ENCODE measurements at places on chromosomes 16 and 17. TPM values are rescaled to one million over a fixed set of nuclear protein-coding genes. Genes with fewer than 3 reads are reported as not detected.

MEIOC gene
- total RNA-seq, result not detected

- peak overlapping the region; percentile 2 for H3K4me3 ChIP-seq
- H3K4me1 ChIP-seq, result peaks cover 55% of the 10 kb centered on the region
- H3K27ac ChIP-seq, result peak overlapping the region; percentile 55
- no peaks in the 10 kb centered on the region for H3K27me3 ChIP-seq
- H3K36me3 ChIP-seq, result peaks cover 30% of the 10 kb centered on the region
- peak; percentile 54 for DNase-seq
These were observed 2.2 kb downstream of the WDR81 start for GRCh38 chr17:1726626-1727257.

DNA sequence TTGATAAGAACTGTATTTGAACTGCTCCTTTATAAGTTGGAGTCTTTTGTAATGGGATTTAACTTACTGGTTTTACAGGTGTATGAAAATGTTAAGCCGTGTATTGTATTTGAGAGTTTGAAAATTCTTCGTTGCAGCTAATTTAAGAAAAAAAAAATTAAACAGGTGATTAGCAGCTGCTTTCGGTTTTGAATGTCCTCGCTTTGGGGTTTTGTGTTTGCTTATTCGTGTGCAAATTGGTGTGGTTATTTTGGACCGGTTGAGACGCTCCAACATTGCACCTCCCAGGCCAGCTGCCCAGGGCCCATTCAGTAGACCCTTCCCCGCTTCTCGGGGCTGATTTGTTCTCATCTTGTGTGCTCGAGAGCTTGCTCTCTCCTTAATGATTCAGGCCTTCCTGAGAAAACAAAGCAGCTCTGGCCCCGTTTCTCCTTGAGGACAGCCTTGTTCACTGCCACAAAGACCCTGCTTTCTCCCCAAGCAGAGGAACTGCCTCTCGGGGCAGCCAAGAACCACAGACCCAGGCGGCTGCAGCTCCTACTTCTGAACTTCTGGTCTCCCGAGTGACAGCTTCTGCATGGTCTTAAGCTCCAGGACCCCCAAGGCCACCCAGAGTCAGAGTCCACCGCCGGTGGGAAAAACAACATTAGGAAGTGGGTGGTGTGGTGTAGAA, 100.5 kb downstream of the MSI2 start:
- peak overlapping the region; percentile 40 for H3K4me3 ChIP-seq
- H3K27me3 ChIP-seq, result no peaks in the 10 kb centered on the region
- no peak for DNase-seq
- H3K27ac ChIP-seq, result peak overlapping the region; percentile 82

CTRB2 gene
- not detected for total RNA-seq

DNA sequence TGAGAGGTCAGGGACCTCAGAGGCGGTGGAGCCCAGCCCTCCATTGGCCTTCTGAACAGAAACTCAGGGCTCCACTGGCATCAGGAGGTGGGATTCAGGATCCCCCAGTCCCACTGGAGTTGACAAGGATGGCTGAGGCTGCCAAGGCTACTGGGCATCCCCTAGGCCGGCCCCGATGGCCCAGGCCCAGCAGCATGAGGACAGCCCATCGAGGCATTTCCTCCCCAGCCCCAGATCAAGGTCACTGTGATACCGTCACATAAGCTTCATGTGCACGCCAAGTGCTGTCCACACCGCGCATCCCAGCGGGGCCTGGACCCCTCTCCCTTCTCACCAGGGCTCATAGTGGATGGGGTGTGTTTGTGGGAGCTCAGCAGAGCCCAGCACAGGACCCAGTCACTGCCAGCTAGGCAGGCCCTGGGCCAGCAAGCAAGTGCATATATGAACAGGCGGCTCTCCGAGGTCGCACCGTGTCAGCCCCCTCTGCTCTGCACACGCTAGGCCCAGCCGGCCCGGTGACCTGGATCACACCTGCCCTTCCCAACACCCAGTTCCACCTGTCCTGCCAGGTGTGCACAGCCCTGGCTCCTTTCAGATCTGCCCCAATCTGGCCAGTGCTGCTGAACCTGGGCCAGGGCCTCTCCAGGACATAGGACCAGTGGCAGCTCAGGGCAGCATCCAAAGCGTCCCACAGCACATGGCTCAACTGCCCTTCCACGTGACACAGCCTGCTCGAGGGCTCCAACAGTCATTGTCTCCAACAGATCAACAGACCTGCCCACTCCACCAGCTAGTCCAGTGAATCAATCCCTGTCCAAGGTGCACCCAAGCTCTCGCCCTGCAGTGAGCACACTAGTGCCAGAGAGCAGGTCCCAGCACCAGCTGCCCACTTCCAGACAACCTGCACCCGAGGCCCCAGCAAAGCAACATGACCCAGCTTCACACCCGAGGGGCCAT, 32.8 kb upstream of the RASD1 start:
- no peak overlapping the region for H3K4me3 ChIP-seq
- peak overlapping the region; percentile 3 for H3K27ac ChIP-seq
- no peaks in the 10 kb centered on the region for H3K27me3 ChIP-seq
- peak; percentile 13 for DNase-seq
- H3K4me1 ChIP-seq, result peaks cover 17% of the 10 kb centered on the region

- no peaks in the 10 kb centered on the region for H3K36me3 ChIP-seq
- H3K27ac ChIP-seq, result no peak overlapping the region
- peaks cover 4% of the 10 kb centered on the region for H3K4me1 ChIP-seq
- H3K4me3 ChIP-seq, result peak overlapping the region; percentile 36
- H3K27me3 ChIP-seq, result no peaks in the 10 kb centered on the region
- DNase-seq, result peak; percentile 63
These were observed 10.4 kb upstream of the CHMP6 start for GRCh38 chr17:80981062-80981902.

GRCh38 chr16:17984810-17985209, 351.7 kb downstream of the NPIPA8 start:
- H3K27me3 ChIP-seq, result peaks cover 3% of the 10 kb centered on the region
- DNase-seq, result no peak
- no peaks in the 10 kb centered on the region for H3K4me1 ChIP-seq

DNA sequence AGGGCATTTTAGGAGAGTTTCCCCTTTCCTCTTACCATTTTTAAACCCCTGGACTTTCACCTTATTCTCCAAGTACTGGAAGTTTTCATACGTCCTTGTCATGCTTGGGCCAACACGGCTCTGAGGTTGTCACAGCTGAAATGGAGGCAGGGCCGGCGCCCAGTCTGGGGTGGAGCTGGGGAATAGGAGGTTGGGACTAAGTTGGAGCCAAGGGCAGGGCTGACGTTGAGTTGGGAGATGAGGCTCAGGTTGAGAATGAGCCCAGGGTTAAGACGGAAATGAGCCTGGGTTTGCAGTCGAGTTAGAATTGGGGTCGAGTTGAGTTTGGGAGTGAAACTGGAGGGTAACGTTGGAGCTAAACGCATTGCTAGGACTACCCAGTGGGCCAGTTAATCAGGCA, 1.3 kb downstream of the CLEC10A start:
- no peak overlapping the region for H3K27ac ChIP-seq
- H3K4me3 ChIP-seq, result peak overlapping the region; percentile 18
- H3K27me3 ChIP-seq, result no peaks in the 10 kb centered on the region
- no peaks in the 10 kb centered on the region for H3K4me1 ChIP-seq
- no peaks in the 10 kb centered on the region for H3K36me3 ChIP-seq
- DNase-seq, result no peak

- H3K4me1 ChIP-seq, result no peaks in the 10 kb centered on the region
- no peak for DNase-seq
- H3K27ac ChIP-seq, result no peak overlapping the region
These were observed 1.1 kb downstream of the CD300H start for GRCh38 chr17:74566132-74566753.

GRCh38 chr17:67582673-67583081, 135.1 kb upstream of the NOL11 start:
- DNase-seq, result no peak
- H3K4me3 ChIP-seq, result no peak overlapping the region
- no peaks in the 10 kb centered on the region for H3K4me1 ChIP-seq
- no peaks in the 10 kb centered on the region for H3K27me3 ChIP-seq
- H3K27ac ChIP-seq, result no peak overlapping the region
- no peaks in the 10 kb centered on the region for H3K36me3 ChIP-seq

DNA sequence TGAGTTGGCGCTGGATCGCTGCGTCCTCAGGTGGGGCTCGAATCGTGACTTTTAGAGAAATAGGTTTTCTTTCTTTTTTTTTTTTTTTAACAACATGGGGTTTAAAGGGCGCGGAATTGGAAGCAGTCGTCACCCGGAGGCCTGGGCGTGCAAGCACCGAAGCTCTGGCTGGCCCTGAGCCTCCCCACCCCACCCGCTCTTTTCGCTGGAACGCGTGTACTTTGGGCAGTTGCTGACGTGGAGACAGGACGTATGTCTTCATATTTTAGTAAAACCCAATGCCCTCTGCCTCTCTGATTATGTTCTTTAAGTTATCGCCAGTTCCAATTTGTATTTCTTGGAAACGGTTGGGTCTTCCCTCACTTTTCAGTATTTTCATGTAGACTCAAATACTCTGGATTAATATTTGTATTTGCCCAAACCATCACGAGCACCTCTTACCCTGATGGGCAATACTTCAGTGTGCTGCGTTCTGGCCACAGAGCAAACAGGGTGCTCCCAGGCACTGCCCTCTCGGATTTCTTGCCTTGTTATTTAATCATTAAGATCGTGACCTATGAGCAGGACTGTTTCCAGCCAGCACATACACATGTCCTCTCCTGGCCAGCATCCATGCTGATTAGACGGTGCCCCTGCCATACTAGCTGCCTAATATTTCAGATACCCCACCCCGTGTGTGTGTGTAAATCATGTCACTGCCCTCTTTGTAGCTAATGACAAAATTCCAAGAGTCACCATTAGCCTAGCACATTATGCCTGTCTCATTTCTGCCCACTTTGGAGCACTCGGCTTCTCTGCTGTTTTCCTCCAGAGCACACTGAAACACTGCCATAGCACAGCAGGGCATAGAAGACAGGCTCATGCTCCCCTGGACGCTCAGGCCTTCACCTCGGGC, 805 bp upstream of the C16orf95 start:
- peak overlapping the region; percentile 96 for H3K27ac ChIP-seq
- peak overlapping the region; percentile 100 for H3K4me3 ChIP-seq
- H3K36me3 ChIP-seq, result peaks cover 5% of the 10 kb centered on the region
- H3K27me3 ChIP-seq, result no peaks in the 10 kb centered on the region
- peaks cover 16% of the 10 kb centered on the region for H3K4me1 ChIP-seq

DNA sequence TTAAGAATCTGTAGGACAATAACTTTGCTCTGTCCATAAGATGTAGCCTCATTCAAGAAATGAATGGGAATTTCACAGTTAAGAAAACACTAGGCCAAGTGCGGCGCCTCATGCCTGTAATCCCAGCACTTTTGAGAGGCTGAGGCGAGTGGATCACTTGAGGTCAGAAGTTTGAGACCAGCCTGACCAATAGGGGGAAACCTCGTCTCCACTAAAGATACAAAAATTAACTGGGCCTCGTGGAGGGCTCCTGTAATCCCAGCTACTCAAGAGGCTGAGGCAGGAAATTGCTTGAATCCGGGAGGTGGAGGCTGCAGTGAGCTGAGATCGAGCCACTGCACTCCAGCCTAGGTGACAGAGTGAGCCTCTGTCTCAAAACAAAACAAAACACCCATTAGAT, 19.9 kb upstream of the RSL1D1 start:
- H3K27me3 ChIP-seq, result no peaks in the 10 kb centered on the region
- H3K27ac ChIP-seq, result no peak overlapping the region
- H3K4me3 ChIP-seq, result no peak overlapping the region

HOXB9 gene
- not detected for total RNA-seq

DNA sequence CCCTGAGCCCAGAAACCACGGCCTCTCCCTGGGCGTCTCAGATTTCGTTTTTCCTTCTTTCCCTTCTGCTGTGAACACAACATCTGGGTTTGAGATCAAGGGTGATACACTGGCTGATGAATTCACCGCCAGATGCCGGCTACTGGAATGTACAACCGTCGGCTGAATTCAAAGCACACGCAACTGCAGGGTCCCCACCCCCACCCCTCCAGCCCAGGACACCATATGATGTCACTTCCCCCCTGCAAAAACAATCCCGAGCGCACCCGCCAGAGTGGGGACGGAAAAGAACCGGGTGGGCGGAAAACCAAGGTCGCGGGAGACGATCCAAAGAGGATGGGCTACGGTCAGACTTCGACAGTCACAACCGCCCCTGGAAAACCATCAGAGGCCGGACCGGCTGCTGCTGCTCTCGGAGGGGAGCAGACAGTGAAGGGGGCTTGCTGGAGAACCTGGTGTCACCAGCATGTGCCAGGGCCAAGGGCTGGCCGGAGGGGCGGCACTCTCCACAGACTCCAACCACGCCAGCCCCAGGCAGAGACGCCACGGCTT, 23.3 kb downstream of the CEP295NL start:
- H3K36me3 ChIP-seq, result no peaks in the 10 kb centered on the region
- peak overlapping the region; percentile 77 for H3K27ac ChIP-seq
- H3K4me1 ChIP-seq, result peaks cover 48% of the 10 kb centered on the region

DNA sequence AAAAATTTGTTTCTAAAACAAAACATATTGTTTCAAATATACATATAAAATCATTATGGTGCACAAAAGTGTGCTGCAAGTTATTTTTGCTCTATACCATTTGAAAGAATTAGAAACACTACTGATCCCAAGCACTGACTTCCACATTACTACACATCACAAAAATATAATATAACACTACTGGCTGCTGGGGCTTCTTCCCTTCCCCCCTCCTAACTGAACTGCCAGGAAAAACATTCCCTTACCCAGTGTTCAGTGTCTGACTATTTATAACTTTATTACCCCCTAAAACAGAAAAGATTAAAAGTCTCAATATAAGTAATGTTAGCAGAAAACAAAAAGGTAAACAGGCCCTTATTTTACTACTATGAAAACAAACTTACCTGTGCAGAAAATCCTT, 36.9 kb downstream of the GPATCH8 start:
- peak overlapping the region; percentile 58 for H3K27ac ChIP-seq
- peaks cover 31% of the 10 kb centered on the region for H3K4me1 ChIP-seq
- H3K4me3 ChIP-seq, result peak overlapping the region; percentile 43

DNA sequence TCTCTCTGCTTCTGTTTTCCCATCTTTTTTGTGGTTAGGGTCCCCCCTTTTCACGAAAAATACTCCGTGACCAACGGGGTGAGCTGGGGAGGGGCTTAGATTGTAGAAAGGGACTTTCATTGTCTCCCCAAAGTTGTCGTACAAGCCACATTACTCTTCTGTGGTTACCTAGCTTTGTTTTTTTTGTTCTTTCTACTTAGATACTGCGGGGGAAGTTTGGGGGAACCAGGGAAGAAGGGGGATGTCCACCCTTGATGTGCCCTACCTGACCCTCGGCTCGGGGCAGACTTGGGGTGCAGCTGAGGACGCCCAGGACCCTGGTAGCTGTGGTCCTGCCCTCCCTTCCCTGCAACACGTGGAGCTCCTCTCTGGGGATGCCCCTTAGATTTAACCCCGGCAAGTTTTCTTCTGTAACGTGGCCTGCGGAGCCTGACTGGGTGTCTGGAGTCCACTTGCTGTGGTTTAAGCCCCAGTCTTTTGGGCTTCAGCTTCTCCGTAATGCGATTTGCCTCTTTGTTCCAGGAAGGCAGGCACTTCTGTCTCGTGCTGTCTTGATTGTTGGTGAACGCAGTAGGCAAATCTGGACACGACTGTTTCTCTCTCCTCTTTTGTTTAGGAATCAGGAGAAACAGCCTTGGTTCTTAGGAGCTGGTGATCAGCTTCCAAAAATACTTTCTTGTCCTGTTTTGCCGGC, 892 bp downstream of the ABCC1 start:
- DNase-seq, result no peak
- peak overlapping the region; percentile 83 for H3K4me3 ChIP-seq
- peak overlapping the region; percentile 83 for H3K27ac ChIP-seq
- peaks cover 30% of the 10 kb centered on the region for H3K4me1 ChIP-seq

TBC1D3E gene
- not detected for total RNA-seq

PYDC1 gene
- not detected for total RNA-seq

MPP3 gene
- total RNA-seq, result 1.4 TPM

- DNase-seq, result no peak
- no peak overlapping the region for H3K4me3 ChIP-seq
- no peaks in the 10 kb centered on the region for H3K27me3 ChIP-seq
- no peaks in the 10 kb centered on the region for H3K36me3 ChIP-seq
These were observed 46.5 kb downstream of the STX8 start for GRCh38 chr17:9529033-9529700.
